Stimulated activated CD4-positive, alpha-beta T cell treated with anti-CD3 and anti-CD28 coated beads, Interleukin-2, amount 100 ng/mL, for 24 hours (primary cell): ENCODE measurements at places on chromosomes 12 and 14.
A peak's percentile ranks its signal among the peaks of the same experiment; 100 is the strongest.

DNA sequence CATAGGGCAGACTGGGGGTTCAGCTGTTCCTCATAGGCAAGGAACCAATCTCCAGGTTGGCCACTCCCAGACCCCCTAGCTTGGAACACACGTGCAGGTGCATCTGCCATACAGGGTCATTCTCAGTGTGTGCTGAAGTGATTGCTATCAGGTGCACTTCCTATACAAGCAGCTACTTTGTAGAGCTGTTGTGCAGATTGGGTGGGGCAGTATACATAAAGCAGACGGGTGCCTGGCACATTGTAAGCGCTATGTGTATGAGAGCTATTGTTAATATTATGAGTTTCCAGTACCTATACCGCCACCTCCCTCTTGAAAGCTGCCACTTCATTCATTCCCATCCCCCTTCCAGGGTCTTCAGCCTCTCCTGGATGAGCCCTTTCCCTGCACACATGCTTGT, 17.3 kb downstream of the IRF2BPL start:
- DNase-seq = no peak

DNA sequence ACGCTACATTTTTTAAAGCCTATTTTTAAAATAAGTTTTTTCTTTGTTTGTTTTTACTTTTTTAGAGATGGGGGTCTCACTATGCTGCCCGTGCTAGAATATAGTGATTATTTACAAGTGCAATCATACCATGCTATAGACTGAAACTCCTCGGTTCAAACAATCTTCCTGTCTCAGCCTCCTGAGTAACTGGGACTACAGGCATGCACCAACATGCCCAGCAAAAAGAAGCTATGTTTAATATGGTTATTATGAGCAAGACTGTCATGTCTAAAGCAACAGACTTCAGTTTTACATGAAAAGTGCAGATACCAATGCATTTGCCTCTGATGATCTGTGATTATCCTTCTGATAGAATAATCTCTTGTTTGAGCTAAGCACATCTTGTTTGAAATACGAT, 45.6 kb upstream of the SGPP1 start:
- no peak for DNase-seq

DNA sequence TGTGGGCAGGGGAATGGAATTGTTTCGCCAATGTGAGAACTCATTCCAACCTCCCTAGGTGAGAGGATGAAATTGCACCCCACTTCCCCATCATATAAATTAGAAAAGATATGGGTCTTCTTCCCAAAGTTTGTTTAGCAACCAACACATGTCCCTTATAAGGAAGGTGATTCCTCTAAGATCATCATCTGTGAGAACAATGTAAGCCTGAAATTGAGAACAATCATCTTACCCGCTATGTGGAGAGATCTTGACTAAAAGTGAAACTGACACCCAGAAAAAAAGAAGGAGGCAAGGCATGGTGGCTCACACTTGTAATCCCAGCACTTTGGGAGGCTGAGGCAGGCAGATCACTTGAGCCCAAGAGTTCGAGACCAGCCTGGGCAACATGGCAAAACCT, 173.2 kb upstream of the HMGA2 start:
- no peak for DNase-seq

DNA sequence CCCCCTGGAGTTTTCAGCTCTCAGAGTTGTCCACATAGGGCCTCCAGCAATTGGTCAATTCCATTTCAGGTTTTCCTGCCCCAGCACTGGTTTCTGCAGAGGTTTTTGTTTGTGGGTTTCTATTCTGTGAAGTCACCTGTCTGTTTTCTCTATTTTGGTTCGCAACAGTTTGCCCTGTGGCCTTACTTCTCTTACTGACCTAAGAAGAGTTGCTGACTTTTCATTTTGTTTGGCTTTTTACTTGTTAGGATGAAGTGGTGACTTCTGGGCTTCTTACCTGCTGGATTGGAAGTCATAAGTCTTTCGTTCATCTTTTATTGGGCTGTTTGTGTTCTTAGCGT, 196.4 kb upstream of the PARP11 start:
- no peak for DNase-seq

DNA sequence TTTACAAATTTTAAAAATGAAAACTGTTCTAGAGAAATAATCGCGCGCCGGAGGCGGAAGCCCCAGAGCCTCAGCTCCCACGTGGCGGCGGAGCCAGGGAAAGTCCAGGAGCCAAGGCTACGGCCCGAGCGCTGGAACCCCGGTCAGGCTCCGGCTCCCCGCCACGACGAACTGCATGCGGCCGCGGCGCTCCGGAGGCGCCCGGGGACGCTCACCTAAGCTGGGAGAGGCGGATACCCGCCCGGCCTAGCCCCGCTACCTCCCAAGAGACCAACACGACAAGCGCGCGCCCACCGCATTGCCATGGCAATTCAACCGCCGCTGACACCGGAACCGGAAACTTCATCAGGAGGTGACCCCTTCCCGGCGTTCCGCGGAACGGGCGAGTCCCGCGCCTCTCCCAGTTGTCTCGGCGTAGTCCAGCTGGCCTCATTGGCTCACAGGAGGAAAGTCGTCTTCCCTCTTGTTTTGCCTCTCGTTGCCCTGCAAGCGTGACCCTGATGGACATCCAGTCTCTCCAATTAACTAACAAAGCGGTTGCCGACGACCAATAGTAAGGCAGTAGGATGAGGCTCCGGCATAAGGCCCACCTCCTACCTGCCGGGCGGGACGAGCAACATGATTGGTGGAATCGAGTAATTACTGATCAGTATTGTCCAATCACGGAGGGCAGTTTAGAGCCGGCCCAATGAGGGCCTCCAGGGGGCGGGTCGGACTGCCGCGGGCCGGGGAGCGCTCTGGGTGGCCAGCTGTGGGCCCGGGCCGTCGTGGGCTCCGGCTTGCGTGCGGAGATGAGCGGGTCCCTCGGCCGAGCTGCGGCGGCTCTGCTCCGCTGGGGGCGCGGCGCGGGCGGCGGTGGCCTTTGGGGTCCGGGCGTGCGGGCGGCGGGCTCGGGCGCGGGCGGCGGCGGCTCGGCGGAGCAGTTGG, at the start of gene GLRX5:
TSS of gene GLRX5 (plus strand) at position 752 of the 927 bp plus-strand sequence. CDS start at position 792, 40 bp downstream.
- peak; percentile 97 for DNase-seq

- peak; percentile 58 for DNase-seq
These were observed 16.7 kb downstream of the OR9K2 start for GRCh38 chr12:55142669-55143565.

GRCh38 chr12:86264451-86265328, 8.5 kb upstream of the MGAT4C start:
- DNase-seq = no peak

DNA sequence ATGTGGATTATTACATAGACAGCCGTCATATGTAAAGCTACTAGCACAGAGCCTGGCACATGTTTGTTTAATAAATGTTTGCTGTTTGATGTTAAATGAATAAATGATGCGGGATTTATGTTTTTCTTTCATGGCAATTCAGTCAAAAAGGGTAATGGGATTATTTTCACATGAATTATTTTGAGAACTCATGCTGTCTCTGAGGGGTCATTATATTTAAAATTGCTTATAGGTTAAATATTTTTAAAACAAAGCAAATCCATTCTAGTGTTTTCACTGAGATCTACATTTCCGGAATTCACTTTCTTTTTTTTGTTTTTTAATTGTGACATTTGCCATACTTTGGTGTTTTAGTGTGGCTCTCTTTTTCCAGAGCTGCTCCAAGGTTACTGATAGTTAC, 5.3 kb downstream of the RAB21 start:
- no peak for DNase-seq

- no peak for DNase-seq
These were observed 28.6 kb upstream of the SLC6A13 start for GRCh38 chr12:291153-291723.

DNA sequence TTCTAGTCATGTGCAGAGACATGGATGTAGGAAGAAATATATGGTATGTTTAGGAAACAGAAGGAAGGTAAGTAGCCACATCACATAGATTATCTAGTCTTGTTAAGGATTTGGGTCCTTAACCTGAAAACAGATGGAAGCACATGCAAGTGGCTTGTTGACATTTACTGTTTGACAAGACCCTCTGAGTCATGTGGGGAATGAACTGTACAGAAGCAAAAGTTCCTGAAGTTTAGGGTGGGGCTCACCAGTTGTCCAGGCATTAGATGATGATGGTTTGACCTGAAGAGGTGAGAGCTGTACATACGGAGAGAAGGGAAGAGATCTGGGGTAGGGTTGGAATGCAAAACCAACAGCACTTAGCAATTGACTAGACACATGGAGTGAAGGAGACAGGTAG, 281.1 kb upstream of the GRIP1 start:
- DNase-seq = no peak

DNA sequence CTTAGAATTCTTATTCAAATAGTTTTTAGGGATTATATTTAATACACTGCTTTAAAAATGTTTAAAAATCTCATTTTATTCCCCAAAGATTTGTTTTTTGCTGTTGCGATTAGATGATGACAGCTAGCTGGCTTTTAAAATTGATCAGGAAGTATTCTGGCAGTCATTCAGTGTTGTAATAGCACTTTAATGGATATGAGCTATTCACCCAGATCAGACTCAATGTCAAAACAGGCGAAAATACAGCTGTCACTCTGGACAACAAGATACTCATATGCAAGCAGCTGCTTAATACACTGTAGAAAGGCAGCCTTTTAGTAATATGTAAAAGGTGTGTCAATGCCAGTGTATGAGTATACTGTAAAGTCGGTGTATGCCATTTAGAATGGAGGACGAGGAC, 91.7 kb downstream of the NPAS3 start:
- no peak for DNase-seq

- no peak for DNase-seq
These were observed 232.4 kb upstream of the FBXO33 start for GRCh38 chr14:39664646-39665045.

DNA sequence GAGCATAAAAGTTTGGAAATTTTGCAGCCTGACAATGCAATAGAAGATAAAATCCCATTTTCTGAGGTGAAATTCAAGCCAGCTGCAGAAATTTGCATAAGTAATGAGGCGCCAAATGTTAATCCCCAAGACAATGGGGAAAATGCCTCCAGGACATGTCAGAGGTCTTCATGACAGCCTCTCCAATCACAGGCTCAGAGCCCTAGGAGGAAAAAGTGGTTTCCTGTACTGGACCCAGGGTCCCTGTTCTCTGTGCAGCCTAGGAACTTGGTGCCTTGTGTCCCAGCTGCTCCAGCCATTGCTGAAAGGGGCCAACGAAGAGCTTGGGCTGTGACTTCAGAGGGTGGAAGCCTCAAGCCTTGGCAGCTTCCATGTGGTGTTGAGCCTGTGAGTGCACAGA, 1218.1 kb downstream of the GALC start:
- DNase-seq = no peak

GRCh38 chr12:128644664-128645296, 179.0 kb downstream of the SLC15A4 start:
- no peak for DNase-seq

DNA sequence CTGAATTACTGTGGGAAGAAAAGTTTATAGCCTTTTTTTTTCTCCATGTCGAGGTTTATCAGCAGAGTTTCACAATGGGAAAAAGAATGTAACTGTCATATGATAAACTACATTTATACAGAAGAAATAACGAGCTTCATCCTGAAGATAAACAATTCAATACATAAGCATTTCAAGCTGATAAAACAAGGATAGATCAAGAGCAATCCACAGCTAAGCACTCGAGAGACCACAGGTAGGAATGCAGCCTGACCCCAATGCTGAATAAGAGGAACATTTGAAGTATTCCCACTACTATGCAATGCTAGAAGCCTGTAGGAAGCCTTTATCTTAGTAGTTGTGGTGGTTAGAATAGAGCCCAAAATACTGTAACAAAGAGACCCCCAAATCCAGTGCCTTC, 32.6 kb upstream of the DAAM1 start:
- no peak for DNase-seq

- DNase-seq = no peak
These were observed 140.3 kb downstream of the RERGL start for GRCh38 chr12:17949558-17950141.

DNA sequence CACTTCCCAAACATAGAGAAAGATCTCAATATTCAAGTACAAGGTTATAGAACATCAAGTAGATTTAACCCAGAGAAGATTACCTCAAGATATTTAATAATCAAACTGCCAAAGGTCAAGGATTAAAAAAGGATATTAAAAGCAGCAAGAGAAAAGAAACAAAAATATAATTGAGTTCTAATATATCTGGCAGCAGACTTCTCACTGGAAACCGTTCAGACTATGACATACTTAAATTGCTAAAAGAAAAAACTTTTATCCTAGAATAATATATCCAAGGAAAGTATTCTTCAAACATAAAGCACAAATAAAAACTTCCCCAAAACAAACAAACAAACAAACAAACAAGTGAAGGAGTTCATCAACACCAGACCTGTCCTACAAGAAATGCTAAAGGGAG, 92.4 kb downstream of the FSCB start:
- no peak for DNase-seq

DNA sequence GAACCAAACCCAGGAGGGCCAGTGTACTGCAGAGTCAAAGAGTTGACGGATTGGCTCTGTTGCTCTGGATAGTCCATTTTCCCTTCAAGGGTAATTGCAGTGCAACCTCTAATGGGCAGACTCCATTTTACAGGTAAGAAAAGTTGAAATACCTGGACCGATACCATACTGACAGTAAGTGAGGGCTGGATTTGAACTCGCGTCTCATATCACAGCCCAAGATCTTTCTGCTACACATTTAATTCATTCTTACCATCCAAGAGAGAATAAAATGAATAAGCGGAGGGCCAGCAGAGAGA, 356 bp upstream of the ZC3H14 start:
- DNase-seq = no peak

DNA sequence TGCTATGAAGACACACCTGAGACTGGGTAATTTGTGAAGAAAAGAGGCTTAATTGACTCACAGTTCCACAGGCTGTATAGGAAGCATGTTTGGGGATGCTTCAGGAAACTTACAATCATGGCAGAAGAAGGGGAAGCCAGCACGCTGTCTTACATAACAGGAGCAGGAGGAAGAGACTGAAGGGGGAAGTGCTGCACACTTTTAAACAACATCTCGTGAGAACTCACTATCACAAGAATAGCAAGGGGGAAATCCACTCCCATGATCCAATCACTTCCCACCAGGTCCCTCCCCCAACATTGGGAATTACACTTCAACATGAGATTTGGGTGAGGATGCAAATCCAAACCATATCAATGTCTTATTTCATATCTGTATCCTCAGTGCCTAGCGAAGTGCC, 307.2 kb downstream of the ATP23 start:
- DNase-seq = no peak

DNA sequence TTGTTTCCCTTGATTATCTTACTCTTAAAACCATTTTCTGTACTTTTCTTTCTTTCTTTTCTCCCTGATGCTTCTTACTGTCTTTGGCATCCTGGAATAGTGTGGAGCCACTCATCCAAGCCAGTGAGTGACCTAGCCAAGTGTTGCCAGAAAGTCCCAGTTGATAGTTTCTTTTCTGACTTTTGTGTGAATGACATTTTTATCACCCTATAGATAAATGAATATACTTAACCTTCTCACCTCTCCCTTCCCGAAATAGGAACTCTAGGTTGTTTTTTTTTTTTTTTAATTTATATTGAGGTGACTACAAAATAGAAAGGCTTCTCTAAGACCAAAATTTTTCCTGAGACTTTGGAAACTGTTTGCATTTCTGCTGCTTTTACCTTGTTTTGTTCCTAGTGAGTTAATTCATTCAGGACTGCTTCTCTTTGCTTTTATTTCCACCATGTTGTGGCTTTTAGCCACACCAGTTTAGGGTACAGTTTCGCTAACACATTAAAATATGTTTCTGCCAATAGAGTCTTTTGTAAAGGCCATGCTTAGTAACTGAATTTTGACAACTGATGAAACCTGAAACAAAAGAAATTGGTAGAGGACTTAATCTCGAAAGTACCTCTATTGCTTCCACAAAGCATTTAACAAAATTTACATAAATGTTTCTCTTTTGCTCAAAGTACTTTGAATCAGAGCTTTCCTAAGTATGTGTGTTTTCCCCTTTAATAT, 194.6 kb downstream of the ERC1 start:
- DNase-seq = no peak
